ENCODE measurements at places on chromosomes 12 and 14.
A peak's percentile ranks its signal among the peaks of the same experiment; 100 is the strongest.

DNA sequence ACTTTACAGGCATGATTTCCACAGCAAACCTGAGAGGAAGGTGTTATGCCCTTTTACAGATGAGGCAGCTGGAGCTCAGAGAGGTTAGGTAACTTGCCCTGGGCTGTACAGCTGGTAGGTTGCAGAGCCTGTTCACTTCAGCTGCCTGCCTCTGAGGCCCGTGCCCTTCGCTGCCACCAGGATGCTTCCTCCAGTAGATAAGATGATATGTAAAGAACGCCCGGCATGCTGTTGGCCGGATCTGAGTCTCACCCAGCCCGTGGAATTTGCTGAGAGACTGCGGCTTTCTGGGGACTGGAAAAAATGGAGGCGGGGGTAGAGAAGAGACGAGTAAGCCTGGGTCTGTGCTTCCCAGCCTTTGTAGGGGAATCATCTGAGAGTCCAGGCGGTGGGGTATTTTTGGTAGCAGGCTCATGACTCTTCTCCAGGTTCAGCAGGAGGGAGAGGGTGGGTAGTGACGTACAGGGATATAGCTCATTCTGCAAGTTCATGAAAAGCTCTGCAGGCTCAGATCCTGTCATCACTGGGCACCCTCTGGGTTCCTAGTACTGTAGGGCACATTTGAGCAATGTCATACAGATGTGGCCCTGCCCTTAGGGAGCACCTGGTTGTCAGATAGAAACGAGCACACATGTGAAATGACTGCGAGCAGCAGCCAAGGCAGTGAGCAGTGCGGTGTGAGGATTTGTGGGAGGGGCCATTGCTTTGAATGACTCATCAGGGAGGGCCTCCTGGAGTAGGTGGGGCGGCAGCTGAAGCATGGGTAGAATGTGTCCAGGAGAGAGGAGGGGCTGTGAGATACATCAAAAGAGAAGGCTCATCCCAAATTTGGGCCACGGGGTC, 159.4 kb downstream of the TSPAN9 start:
- peak; percentile 36 for DNase-seq

DNA sequence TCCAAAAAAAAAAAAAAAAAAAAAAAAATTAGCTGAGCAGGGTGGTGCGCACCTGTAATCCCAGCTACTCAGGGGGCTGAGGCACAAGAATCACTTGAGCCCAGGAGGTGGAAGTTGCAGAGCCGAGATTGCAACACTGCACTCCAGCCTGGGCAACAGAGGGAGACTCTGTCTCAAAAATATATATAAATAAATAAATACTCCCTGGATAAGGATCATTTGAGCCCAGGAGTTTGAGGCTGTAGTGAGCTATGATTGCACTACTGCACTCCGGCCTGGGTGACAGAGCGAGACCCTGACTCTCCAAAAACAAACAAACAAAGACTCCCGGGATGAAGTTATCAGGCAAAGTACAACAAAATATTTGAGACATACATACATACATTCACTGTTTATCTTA, 3.3 kb upstream of the NAA25 start:
- no peak for DNase-seq

- DNase-seq, result no peak
Measured at GRCh38 chr12:50647479-50647878, 116.4 kb upstream of the ATF1 start.

GRCh38 chr14:101669629-101670028, 91.9 kb upstream of the PPP2R5C start:
- no peak for DNase-seq

DNA sequence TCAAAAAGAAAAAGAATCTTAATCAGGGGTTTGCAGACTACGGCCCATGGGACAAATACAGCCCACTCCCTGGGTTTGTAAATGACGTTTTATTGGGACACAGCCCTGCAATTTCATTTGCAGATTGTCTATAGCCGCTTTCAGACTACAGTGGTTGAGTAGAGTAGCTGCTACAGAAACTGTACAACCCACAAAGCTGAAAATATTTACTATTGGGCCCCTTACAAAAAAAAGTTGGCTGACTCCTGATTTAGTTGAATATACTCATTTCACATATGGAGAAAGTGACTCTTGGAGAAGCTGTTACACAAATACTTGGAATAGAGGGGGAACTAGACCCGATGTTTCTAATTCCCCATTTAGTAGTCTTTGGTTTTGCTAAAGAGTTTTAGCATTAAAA, 162.5 kb upstream of the NOS1 start:
- DNase-seq, result no peak

DNA sequence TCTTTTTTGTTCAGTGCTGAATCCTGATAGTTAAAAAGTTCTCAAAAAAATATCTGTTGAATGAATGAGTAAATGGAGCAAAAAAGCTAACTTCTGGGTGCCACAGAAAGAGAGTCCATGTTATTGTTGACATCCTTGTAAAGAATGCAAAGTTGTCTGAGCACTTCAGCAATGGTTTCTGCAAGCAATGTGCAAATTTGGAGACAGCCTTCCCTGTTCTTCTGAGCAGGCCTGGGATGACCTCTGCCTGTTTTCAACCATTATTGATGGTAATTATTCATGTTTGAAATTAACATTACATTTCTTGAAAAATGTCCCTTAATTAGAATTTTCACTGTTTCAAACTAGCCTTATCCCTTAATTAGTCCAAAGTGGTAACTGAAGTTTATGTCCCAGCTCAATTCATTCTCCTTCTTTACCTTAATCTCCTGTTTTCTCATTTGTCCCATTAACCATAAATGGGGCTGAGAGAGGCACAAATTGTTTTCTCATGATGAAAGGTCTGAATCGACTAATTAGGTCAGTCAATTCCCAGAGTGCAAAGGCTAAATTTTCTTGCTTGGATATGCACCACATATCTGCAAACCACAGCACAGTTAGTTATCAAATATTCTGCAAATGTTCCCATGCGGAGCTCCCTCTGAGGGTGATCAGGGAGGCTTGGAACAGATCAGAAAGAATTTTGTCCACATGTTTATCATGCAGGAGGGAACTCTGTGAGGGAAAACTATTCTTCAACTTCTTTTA, 139.4 kb upstream of the KRR1 start:
- no peak for DNase-seq

DNA sequence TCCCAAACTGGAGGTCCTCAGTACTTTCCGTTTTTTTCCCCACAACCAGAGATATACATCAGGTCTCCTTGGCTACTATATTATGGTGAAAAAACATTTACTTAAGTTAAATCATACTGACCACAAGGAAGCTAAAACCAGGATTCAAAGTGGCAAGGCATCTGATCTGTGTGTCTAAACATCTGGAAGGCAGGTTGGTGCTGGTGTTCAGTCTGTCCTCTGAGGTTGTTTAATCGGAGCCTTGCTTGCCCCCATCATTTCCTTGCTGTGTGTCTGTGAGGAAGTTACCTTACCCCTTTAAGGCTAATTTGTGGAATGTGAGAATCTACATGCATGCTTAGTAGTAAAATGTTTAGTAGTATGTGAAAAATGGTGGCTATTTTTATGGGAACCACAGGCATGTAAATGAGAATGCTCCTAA, 75.6 kb downstream of the GALNT4 start:
- no peak for DNase-seq

GRCh38 chr12:12964255-12964654, 12.3 kb upstream of the GPRC5D start:
- DNase-seq, result no peak

GRCh38 chr12:98355322-98355721, 160.1 kb upstream of the TMPO start:
- no peak for DNase-seq

DNA sequence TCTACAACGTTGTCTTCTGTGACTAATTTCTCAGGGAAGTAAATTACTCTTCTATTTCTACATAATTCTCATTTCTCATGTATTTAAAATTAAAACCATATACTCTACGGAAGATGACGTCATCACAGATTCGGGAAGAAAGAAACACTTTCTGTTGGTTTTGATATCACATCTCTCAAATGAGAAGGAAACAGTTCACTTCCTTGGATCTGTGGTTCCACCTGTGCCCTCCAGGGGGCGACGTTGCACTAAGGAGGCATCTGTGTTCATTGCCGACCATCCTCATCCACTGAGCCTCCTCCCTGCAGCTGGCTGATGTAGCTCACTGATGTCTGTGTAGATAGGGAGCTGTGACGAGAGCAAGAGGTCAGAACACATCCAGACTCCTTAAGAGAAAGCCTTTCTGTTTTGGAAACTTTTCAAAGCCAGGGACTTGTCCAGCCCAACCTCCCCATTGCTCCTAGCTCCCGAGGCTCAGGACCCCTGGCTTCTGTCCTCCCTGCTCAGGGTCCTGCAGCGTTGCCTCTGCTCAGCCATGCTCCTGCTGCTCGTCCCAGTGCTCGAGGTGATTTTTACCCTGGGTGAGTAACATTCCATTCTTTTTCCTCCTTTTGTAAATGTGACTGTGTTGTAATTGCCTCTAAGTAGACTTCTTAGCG, 172.7 kb upstream of the OR4E1 start:
- DNase-seq, result peak; percentile 49

DNA sequence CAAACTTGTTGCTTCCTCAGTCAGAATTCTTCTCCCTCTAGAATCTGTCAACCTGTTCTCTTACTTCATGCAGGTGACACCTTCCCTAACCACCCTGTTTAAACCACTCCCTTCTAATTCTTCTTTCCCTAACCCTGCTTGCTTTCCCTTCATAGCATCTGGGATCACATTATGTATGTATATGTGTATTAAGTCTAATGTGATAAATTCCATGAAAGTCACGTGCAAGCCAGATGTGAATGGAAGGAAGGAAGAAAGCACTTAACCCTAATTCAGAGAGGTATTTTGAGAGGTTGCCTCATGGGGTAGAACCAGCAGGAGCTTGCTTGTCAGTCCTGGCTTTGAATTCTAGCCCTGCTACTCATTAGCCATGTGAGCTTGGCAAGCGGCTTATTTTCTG, 340.0 kb downstream of the TRHDE start:
- DNase-seq, result no peak

- DNase-seq, result no peak
Measured at GRCh38 chr12:51751661-51752060, 96.9 kb downstream of the FIGNL2 start.

DNA sequence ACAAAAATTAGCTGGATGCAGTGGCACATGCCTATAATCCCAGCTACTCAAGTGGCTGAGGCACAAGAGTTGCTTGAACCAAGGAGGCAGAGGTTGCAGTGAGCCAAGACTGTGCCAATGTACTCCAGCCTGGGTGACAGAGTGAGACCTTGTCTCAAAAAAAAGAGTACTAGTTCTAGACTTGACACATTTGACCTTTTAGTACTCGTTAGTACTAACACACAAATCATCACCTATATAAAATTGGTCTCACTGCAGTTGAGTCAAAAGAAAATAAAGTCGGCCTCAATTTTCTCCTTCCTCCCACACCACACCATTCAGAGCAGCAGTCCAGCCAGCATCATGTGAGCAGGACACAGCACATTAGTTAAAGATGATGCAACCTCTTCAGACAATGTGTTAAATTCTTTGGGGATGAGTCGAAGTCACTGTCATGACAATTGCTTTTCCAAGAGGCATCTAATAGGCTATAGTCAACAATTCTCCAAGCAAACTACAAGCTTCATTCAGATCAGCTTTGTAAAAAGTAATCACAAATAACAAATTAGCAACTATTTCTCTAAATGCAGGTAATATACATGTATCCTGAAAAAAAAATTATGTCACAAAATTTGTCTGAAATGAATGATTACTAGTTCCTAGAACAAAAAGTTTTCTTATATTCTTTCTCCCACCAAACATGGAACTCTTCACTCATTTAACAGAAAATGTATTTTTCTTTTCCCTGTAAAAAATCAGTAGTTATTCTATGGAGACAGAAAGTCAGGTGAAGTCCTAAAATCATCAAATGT, 55.6 kb downstream of the CLIP1 start:
- DNase-seq, result no peak

GRCh38 chr12:111816065-111816615, 25.9 kb upstream of the MAPKAPK5 start:
- no peak for DNase-seq

DNA sequence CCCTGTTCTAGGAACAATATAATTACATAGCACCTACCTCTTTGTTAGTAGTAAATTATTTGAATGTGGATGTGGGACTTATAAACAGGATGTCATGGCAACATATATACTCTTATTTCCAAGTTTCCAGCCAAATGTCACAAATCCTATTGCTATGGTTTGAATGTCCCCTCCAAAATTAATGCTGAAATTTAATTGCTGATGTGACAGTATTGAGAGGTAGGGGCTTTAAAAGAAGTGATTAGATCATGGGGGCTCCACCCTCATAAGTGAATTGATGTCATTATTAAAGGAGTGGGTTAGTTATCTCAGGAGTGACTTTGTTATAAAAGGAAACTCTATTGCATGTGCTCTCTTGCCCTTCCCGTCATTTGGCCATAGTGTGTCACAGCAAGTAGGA, 164.2 kb upstream of the ATF7IP start:
- DNase-seq, result no peak

DNA sequence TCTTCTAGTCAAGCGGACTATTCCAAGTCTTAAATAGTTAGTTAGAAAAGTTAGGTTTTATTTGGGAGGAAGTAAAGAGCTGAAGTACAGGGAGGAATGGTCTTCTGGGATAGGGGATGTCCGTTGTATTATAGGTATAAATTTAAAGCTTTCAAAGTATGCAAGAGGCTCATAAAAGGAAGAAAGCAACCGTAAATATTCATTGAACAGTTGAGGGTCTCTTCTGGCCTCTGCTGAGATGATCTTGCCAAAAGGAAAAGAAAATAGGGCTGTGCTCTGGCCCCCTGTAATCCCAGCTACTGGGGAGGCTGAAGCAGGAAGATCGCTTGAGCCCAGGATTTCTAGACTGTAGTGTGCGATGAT, 377 bp upstream of the TIMELESS start:
- DNase-seq, result no peak

- DNase-seq, result no peak
Measured at GRCh38 chr12:27822076-27822712, 42.2 kb upstream of the MANSC4 start.

GRCh38 chr12:121334513-121335343, 17.5 kb downstream of the ANAPC5 start:
- peak; percentile 45 for DNase-seq

DNA sequence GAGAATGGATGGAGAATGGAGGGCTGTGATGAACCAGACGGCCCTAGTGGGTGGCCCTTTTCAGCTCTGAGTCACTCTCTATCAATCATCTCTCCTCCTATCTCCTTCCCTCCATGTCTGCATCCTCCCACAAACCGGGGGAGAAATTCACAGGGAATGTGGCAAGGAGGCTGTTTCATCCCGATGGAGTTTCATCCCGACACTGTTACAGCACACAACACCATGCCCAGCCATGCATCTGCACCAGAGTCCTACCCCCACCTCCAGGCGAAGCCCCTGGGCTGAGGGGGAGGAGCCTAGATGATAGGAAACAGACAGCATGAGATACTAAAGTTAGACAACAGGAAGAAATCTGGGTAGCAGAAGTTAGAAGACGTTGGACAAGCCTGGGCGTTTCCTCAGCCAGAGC, 20.8 kb downstream of the SLC8B1 start:
- DNase-seq, result no peak

DNA sequence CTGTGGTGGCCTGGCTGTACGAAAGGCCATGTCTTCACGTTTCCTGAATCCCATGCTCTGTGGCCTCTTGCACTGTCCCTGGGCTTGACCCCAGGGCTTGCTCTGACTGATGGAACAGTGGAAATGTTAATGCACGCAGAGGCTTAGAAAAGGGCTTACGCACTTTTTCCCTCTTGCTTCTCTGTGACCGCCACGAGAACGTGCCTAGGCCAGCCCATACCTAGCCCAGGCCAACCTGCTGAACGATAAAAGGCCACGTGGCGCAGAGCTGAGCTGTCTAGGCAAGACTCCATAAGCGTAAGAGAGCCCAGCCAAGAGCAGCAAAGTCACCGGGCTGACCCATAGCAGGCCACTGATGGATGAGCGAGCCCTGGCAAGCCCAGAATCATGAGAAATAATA, 18.3 kb downstream of the TTC7B start:
- no peak for DNase-seq

GRCh38 chr12:51533799-51534198, 57.2 kb upstream of the SCN8A start:
- no peak for DNase-seq

All from MM.1S (cell line).